Stimulated activated CD4-positive, alpha-beta T cell treated with anti-CD3 and anti-CD28 coated beads, Interleukin-12 subunit alpha, Interleukin-12 subunit beta, amount 100 ng/mL, for 4 hours (primary cell): ENCODE measurements at places on chromosomes 4 and X.

GRCh38 chrX:29535212-29536162 lies 679.9 kb upstream of the MAGEB2 start:
- DNase-seq: no peak

DNA sequence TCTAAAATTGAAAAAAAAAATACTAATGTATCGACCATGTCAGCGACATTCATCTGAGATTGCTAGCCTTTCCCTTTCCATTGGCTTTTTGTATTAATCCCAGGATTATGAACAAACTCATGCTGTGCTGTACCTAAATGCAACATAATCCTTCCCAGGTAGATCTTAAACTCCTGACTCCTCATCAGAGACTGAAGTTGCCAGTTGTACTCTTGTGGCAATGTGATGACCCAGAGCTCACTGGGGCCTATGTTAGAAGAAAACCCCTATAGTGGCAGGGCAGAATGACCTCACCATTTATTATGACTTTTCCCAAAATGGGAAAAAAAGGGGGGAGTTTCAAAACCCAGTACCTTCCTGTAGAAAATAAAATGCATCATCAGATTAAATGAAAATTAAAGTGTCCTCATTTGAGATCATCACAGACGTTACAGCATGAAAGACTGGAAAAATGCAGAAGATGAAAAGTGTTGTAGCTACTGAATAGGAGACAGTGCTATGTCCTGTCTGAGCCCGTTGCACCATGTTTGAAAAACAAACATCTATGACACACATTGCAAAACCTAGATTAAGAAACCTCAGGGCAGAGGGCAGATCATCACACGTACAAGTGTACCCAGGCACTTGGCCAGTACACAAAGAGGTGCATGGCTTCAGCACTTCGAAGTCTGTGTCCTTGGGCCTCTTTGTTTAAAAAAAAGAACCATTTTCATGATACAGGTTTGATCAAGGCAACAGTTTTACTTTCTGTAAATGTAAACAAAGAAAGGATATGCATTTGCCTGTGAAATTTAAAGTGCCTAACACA lies 6.8 kb upstream of the ACSL4 start:
- no peak for DNase-seq

GRCh38 chrX:41558531-41558930 lies 111.4 kb downstream of the NYX start:
- no peak for DNase-seq

GRCh38 chrX:54695816-54696487 lies 102.1 kb downstream of the ITIH6 start:
- no peak for DNase-seq

- DNase-seq: no peak
Observed at GRCh38 chrX:152917656-152918579, 20.1 kb downstream of the ZNF185 start.

DNA sequence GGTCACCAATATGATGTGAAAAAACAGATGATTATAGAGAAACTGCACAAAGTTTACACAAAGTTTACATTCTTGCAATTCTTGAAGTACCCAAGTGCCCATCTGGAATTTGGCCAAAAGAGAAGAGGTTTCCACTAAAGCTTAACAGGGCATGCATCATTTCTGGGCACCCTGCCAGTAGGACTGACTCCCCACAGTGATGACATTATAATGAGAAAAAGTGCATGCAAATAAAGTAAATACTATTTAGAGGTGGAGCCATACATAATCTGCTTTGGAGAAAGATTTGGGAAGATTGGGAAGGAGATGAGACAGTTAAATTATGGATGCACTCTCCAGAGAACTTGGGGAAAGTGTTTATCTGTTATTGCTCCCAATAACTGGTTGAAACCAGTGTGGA lies 93.7 kb upstream of the TRPC3 start:
- no peak for DNase-seq

DNA sequence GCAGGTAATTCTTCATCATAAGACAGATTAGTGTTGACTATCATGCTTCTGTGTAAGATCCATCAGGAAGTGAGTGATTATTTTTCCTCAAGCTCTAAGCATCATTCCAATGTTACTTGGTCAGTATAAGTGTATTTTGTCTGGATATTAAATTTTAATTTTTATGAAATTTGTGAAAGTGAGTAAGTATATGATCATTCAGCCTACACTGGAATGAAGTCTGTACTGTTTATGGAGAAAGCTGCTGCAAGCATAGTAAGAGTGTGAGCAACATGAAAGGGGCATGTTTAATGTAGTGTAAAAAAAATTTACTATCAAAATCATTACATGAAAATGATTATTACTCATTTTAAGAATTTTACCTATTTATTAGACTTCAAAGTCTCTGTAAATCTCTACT lies 84.8 kb downstream of the IL15 start:
- DNase-seq: no peak

DNA sequence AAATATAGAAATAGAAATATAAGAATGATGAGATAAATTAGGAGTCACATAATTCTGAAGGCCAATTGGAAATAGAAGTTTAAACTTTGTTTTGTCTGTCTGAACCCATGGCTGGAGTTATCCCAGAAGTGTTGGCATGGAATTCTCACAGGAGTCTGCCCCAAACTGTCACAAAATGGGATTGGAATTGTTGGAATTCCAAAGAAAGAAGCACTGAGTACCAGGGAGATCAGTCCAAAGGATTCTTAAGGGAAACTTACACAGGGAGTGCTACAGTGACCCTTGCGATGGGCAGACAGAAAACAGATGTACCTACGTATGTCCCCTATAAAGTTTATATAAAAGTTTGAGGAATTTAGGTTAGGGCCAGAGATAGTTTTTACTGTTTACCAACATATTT lies 1607.7 kb downstream of the ARAP2 start:
- DNase-seq: no peak

GRCh38 chrX:121151293-121151692 lies 103.9 kb downstream of the GLUD2 start:
- no peak for DNase-seq

DNA sequence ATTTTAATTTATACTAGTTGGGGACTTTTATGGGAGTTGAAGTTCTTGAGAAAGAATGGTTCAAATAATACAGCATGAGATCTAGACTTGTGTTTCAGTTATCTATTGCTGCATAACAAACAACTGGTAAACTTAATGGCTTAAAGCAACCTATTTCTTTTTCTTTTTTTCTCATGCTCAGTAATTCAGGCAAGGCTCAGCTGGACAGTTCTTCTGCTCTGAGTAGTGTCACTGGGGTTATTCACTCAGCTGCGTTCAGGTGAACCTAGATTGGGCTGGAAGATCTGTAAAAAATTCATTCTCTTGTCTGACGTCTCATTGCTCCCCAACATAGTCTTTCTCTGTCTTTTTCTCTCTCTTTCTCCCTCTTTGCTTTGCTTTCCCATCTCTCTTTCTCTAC lies 291.7 kb downstream of the GBA3 start:
- DNase-seq: no peak

- no peak for DNase-seq
Observed at GRCh38 chr4:185950891-185951290, 118.1 kb upstream of the TLR3 start.

GRCh38 chr4:140296335-140297220 lies 76.9 kb upstream of the SCOC start:
- no peak for DNase-seq

GRCh38 chr4:41714364-41715000 lies 34.0 kb downstream of the PHOX2B start:
- DNase-seq: no peak

DNA sequence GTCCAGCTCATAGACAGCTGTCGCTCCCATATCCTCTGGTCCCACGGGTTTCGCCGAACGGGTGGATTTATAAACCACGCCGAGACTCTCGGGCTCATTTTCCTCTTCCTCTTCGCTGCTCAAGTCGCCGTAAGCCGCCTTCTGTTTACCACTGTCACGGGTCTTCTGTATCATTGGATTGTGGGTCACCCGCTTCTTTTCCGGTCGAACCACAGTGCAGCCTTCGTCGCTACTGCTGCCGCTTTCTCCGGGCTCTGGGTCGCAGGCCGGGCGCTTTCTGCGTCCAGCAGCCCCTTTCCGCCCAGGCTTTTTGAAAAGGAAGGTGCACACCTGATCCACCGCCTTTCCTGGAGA lies 311 bp downstream of the RNF113A start:
- DNase-seq: no peak

DNA sequence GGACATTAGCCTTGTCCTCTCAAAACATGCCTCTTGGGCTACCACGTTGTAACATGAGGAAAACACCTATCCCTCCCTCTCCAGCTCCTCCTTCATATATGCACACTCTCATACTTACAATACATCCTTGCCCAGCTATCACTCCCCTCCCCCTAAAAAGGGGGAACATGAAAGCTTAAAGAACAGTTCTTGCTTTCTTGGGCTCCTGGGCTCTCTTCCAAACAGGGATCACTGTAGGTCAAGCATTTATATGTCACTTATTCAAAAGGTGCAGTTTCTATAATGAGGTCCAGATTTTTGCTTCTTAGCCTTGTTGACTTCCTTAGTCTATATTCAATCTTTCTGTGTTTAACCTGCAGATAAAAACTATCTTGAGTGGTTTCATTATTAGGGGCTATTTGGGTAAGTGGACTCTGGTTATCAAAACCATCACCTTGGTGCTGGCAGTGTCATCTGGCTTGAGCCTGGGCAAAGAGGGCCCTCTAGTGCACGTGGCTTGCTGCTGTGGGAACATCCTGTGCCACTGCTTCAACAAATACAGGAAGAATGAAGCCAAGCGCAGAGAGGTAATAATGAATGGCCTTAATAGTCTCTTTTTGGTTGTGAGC lies 119.4 kb downstream of the AKAP4 start:
- no peak for DNase-seq

DNA sequence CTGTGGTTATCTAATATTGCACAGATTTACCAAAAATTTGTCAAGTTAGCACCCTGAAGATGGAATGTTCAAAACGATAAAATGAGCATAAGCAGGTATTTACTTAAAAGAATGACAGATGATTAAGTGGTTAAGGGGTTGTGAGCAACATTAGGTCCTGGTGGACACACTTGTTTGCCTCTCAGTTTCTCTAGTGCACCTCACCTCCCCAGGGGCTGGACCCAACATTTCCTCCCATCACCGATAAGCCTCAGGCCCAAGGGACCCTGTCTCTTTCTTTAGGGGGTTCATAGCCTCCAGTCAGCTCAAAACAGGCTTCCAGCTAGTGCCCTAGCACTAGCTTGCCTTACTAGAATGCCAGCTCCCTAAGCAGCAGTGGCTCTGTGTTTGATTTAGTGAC lies 88.0 kb downstream of the ATP11C start:
- no peak for DNase-seq

DNA sequence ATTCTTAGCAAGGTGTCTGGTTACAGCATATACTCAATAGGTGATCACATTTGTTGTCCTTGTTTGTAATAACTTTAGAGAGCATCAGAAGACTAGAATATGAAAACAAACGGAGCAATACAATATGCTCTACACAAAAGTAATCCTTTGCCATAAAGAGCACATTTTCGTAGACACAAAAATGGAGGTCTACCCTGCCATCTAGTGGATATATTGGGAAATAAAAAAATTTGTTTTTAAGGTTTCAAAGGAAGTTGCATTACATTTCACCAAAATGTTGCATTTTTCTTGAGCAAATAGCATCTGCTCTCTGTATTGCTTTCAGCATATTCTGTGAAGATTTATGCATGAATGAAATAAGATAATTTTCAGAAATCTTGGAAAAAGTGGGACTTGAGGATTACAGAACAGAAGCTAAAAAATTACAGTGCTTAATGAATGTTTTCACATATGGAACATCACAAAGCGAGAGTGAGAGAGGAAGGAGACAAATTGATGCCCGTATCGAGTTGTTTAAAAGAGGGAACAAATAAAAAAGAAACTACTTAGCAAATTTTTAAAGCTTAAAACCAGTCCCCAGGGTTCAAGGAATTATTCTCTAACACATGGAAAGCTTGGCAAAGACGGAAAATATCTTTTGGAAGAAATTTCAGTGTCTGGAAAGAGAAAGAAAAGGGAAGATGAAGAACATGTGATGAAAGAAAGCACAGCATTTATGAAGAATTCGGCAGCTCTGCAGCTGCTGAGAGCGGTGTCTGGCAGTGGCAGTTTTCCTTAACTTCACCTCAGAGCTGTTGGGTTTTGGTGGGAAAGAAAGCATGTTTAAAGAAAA lies 390.1 kb downstream of the ANKRD50 start:
- DNase-seq: no peak

GRCh38 chr4:31016322-31017061 lies 296.3 kb downstream of the PCDH7 start:
- DNase-seq: no peak

DNA sequence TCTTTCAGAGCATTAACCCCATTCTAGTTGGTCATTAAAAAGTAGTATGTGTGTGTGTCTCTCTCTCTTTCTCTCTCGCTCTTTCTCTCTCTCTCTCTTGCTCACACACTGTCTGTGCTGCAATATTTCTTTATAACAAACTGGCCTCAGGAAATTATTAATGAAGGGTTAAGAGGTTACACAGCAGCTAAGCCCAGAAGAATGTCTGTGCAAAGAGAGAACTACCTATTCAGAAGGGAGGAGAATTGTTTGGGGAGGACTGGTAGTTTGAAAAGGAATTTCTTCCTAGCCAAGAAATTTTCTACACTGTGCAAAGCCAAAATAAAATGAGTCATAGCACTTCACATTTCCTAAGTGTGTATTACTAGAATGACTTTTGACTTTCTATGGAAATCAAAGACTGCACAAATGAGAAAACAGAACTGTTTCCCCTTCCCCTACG lies 22.2 kb downstream of the PDGFC start:
- DNase-seq: no peak

GRCh38 chr4:15652191-15652590 lies 3.0 kb downstream of the FBXL5 start:
- DNase-seq: no peak

GRCh38 chr4:81527115-81527514 lies 55.4 kb upstream of the RASGEF1B start:
- no peak for DNase-seq

- DNase-seq: no peak
Observed at GRCh38 chr4:181770971-181771370, 472.2 kb upstream of the TENM3 start.

GRCh38 chrX:39667191-39667590 lies 430.6 kb downstream of the BCOR start:
- DNase-seq: no peak

DNA sequence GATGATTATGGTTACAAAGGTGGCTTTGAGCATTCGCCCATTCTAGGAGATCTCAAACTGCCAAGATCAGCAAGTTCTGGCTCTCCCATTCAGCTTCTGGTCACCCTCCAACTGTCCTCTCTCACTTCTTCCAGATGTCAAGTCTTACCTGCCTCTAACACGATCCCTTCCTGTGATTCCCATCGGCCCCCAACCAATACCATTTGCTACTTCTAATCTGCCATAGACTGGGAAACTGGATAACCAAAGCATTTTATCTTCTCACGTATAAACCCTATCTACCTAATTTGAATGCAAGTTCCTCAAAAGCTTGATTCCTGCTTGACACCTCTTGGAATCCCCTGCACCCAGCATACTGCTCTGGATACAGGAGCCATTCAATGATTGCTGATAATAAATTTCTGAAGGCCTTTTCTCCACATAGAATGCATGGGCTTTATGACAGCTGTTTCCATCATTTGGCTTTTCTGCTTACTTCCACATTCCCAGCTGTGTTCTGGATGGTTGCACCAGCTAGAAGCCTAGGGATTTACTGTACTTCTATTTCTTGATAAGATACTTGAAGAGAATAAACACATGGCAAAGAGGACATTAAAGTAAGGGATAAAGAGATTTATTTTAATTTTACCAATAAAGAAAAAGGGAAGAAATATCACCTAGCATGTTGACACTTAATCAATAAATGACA lies 9.6 kb downstream of the GPC4 start:
- DNase-seq: no peak

GRCh38 chr4:5967783-5968182 lies 50.4 kb downstream of the C4orf50 start:
- DNase-seq: no peak

GRCh38 chr4:15794905-15795304 lies 16.8 kb downstream of the CD38 start:
- no peak for DNase-seq

- DNase-seq: no peak
Observed at GRCh38 chr4:56650262-56651055, 30.6 kb downstream of the HOPX start.
